ENCODE measurements at places on chromosomes 11 and 22.
A peak's percentile ranks its signal among the peaks of the same experiment; 100 is the strongest.

DNA sequence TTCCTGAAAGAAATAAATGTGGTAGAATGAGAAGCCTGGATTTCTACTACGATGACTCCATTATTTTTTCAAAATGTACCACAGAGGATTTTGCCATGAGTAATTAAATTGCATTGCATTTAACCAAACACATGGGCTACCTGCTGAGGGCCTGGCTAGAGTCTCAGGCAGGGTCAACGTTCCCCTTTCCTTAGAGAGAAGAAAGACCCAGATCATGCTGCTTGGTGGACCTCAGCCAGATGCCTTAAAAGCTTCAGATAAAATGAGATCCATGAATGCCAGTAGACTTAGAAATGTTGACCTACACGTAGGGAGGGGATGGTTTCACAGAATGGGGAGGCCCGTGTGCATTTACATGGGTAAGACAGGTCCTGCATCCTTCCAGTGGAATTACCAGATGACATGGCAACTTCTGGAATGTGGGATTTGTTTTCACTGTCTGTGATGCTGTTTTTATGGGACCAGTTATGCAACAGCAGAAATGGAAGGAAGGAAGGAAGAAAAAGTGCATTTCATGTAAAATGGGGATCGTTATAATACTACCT lies 1069.4 kb downstream of the NTM start:
- DNase-seq: no peak

GRCh38 chr11:65708451-65708850 lies 3.6 kb upstream of the KAT5 start:
- DNase-seq: no peak

DNA sequence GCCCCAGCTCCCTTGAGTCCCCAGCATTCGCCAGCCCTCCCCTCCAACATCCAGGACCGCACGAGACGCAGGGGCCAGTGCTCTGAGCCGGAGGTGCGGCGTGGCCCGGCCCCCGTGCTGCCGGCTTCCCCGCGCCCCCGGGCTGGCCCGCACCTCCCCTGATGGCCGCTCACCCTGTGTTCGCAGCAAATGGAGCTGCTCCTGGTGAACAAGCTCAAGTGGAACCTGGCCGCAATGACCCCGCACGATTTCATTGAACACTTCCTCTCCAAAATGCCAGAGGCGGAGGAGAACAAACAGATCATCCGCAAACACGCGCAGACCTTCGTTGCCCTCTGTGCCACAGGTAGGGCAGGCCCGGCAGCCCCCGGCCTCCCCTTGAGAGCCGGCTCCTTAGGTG lies 2.7 kb downstream of the CCND1 start:
- DNase-seq: no peak

- no peak for DNase-seq
These were observed 44.4 kb downstream of the INSC start for GRCh38 chr11:15159085-15159484.

- DNase-seq: no peak
These were observed 35.6 kb downstream of the MPPED1 start for GRCh38 chr22:43447380-43447779.

DNA sequence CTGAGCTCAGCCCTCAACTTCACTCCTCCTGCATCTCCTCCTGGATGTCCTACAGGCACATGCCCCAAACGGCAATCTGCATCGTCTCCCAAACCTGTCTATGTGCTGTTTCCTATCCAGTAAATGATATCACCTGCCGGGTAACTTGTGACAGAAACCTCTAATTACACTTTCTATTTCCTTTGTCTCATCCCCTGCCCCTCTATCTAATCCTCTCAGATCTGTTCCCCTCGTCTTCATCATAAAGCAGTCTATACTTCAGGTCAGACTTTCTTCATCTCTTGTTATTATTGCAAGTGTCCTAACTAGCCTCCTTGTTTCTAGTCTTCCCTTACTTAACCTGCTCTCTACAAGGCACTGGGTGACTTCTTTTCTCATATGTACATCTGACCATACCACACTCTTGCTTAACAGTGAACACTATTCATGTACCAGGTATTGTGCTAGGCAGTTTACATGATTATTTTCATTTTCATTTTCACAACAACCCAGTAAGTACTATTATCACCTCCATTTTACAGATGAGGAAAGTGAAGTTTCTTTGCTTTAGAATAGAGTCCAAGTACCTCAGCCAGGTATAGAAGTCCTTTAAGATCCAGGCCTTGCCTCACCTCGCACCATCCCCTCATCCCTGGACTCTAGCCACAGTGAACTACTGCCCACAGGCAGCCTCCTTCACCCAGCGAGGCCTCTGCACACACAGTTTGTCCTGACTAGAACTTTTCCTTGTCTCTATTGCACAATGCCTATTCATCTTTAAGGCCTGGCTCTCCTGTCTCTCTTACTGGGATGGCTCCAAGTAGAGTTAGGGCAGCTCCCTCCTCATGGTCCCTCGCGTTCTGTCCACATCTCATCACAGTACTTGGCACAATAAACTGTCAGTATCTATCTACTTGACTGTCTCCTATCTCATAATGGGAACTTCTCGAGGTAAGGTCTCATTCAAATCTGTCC lies 22.1 kb upstream of the UCP3 start:
- no peak for DNase-seq

DNA sequence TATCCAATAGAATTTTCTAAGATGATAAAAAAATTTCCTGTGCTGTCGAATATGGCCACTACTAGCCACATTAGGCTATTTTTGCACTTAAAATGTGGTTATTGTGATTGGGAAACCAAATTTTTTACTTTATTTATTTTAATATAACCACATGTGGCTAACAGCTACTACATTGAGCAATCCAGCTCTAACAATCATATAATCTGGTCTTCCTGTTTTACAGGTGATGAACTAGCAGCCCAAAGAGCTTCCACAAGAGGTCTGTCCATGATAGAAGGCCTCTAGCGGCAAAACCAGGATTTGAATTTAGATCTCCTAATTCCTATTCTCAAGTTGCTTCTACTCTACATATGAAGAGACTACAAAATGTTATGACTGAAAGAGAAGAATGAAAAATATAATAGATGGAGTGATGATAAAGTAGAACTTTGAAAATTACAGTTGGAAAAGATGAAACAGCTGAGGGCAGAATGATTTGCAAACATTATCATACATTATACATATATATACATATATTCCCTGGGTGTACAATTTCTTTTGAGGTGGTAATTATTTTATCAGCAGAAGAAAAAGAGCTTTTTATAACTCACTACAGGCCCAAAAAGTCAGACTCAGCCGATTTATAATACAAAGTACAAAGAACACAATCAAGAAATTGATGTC lies 363.5 kb upstream of the PITPNB start:
- no peak for DNase-seq

GRCh38 chr11:90241414-90241813 lies 18.6 kb upstream of the CHORDC1 start:
- no peak for DNase-seq

GRCh38 chr11:11588891-11589290 lies 32.9 kb downstream of the GALNT18 start:
- no peak for DNase-seq

DNA sequence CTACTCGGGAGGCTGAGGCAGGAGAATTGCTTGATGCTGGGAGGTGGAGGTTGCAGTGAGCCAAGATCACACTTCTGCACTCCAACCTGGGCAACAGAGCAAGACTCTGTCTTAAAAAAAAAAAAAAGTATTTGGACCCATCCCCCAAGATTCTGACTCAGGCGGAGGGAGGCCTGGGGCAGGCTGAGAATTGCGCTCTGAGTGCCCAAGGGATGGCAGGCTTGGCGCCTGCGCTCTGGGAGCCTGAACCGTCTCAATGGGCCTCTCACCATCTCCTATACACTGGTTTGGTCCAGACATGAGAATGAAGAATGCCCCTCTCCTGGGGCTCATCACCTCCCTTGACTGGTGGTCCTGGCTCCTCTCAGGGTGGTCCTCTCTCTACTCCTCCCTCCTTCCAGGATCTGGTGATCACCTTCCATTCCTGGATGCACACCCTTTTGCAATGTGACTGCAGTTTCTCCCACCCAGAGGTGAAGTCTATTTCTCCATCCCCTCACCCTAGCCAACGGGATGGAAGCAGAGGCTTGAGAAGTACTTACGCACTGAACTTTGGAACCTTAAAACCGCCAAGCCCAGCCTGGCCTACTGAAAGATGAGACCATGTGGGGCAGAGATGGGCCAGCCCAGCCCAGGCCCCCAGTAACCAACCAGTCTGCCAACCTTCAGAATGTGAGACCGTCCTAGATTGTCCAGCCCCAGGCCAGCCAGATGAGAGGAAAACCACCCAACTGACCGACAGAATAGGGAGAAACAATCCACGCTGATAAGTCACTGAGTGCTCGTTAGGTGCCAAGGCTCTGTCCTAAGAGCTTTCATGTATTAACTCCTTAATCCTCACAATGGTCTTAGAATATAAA lies 4.9 kb downstream of the POLR3H start:
- DNase-seq: no peak

GRCh38 chr22:49763696-49764095 lies 64.0 kb downstream of the BRD1 start:
- DNase-seq: no peak

- no peak for DNase-seq
These were observed 55.5 kb downstream of the FAM76B start for GRCh38 chr11:95734009-95734572.

- no peak for DNase-seq
These were observed 89.5 kb downstream of the RNF169 start for GRCh38 chr11:74838188-74838587.

- DNase-seq: no peak
These were observed 20.4 kb downstream of the ASCC2 start for GRCh38 chr22:29817724-29818123.

DNA sequence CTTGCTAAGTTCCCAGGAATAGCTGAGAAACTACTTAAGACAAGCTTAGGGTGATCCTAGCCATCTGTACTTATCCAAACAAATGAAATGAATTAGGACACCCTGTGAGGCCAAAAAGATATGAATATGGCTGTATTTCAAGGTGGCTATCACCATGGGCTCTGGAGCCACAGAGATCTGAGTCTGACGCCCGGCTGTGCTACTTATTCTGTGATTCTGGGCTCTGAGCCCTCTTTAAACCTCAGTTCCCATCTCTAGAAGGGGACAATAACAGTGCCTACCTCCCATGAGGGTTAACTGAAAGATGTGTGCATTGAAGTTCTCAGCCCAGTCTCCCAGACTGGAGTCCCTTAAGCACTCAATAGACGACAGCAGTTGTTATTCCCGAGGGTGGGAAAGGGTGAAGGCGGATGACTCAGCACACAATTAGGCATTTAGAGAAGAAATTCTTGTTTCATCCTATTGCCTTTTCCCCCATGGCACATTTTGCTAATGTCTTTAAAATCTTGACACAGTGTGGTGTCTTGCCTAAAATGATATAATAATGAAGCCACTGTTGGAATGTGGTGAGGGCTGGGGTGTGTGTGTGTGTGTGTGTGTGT lies 132.5 kb downstream of the ADAMTS15 start:
- DNase-seq: no peak

GRCh38 chr11:8344346-8344745 lies 80.7 kb upstream of the LMO1 start:
- no peak for DNase-seq

- DNase-seq: no peak
These were observed 44.5 kb downstream of the TRIOBP start for GRCh38 chr22:37741312-37741795.

GRCh38 chr11:130547761-130548490 lies 99.5 kb downstream of the ADAMTS15 start:
- DNase-seq: no peak

GRCh38 chr11:10918698-10919097 lies 60.8 kb upstream of the ZBED5 start:
- no peak for DNase-seq

GRCh38 chr11:124222407-124222806 lies 18.5 kb upstream of the OR8G1 start:
- no peak for DNase-seq

- no peak for DNase-seq
These were observed 55.3 kb upstream of the SUSD2 start for GRCh38 chr22:24125941-24126340.

GRCh38 chr11:76838678-76839068 lies 22.0 kb upstream of the ACER3 start:
- DNase-seq: no peak

- no peak for DNase-seq
These were observed 74.5 kb upstream of the GRK3 start for GRCh38 chr22:25489947-25490346.

GRCh38 chr22:19291218-19291579 lies 320 bp downstream of the CLTCL1 start:
- DNase-seq: peak; percentile 25

All from stimulated activated CD4-positive, alpha-beta T cell treated with anti-CD3 and anti-CD28 coated beads, Interleukin-1b, Interleukin-23, amount 100 ng/mL, for 4 hours (primary cell).